Lower lobe of right lung (tissue), 2 donors: ENCODE measurements at places on chromosomes 4 and X. TPM values are rescaled to one million over a fixed set of nuclear protein-coding genes. Genes with fewer than 3 reads are reported as not detected.

The AWAT2 gene
- 1.0 TPM for total RNA-seq

The DOK7 gene
- total RNA-seq: 4.0 TPM

GRCh38 chrX:130482871-130483270, 81.1 kb downstream of the RBMX2 start:
- no peaks in the 10 kb centered on the region for H3K36me3 ChIP-seq
- no peaks in the 10 kb centered on the region for H3K27me3 ChIP-seq
- DNase-seq: no peak
- no peak overlapping the region for H3K4me3 ChIP-seq
- H3K4me1 ChIP-seq: no peaks in the 10 kb centered on the region

DNA sequence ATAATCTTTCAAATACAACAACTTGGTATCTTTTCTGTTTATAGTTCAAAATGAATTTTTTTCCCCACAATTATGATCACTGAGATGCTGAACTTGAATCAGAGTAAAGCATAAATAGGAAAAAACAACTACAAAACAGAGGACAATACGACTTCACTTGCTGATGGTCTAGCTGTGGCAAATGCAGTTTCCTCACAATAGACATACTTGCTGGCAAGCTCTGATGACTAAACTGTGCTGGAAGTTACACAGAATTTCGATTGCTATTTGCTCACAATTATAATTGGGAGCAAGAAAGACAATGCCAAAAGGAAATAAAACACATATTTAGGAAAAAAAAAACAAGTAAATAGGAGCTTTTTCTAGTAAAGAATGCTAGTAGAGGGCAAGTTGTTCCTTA, 14.7 kb downstream of the VEGFC start:
- no peak overlapping the region for H3K4me3 ChIP-seq
- H3K4me1 ChIP-seq: no peaks in the 10 kb centered on the region
- no peak for DNase-seq
- no peaks in the 10 kb centered on the region for H3K36me3 ChIP-seq
- H3K27me3 ChIP-seq: no peaks in the 10 kb centered on the region

DNA sequence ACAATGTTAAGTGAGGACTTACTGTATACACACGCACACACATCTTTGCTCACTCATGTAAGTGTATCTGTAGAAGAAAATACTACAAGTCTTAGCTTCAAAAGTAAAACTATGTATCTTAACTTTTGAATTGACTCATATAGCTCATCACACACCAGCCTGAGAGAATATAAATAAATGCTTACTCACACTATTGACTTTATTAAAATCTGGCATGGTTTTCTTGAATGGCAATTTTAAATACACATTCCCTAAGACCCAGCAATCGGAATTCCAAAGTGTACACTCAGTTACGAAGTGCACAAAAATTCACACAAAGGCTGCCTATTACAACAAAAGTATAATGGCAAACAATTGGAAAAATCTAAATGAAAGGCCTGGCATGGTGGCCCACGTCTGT, 2.0 kb downstream of the ERCC6L start:
- no peaks in the 10 kb centered on the region for H3K36me3 ChIP-seq
- no peak for DNase-seq
- no peak overlapping the region for H3K27ac ChIP-seq
- no peaks in the 10 kb centered on the region for H3K27me3 ChIP-seq

GRCh38 chr4:86942185-86942666, 7.4 kb downstream of the AFF1 start:
- H3K4me1 ChIP-seq: peaks cover 57% of the 10 kb centered on the region
- no peak overlapping the region for H3K27ac ChIP-seq
- no peaks in the 10 kb centered on the region for H3K36me3 ChIP-seq
- DNase-seq: no peak
